GDM1 (cell line): ENCODE measurements at places on chromosomes 11 and 22.

- no peak for DNase-seq
Observed at GRCh38 chr11:69444381-69445130, 36.9 kb upstream of the LINC01488 start.

DNA sequence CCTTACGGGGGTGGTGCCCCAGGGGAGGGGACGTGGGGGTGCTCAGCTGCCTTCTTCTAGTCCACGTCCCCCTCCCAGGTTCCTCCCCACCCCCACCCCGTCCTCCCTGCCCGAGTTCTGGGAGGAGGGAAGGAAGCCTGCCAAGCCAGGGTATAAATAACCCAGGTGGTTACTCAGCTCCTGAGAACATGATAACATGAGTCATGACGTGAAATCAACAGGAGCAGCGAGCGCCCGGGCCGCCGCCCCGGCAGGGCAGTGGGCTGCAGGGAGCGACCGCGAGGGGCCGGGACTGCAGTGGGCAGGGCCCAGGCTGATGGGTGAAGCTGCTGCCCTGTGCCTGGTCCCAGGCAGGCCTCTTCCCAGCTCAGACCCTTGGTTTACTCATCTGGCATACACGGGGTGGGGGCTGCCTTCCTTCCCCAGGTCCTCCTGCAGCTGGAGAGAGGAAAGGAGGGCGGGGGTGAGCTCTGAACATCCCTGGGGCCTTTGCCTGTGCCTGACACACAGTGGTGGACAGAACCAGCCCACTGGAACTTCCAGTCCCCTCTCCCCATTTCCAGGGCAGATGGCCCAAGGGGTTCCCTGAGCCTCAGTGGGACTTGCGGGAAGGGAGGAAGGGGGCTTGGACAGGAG is 8.8 kb upstream of the PDGFB start:
- DNase-seq, result no peak

- DNase-seq, result no peak
Observed at GRCh38 chr22:17205432-17205831, 13.8 kb downstream of the ADA2 start.

DNA sequence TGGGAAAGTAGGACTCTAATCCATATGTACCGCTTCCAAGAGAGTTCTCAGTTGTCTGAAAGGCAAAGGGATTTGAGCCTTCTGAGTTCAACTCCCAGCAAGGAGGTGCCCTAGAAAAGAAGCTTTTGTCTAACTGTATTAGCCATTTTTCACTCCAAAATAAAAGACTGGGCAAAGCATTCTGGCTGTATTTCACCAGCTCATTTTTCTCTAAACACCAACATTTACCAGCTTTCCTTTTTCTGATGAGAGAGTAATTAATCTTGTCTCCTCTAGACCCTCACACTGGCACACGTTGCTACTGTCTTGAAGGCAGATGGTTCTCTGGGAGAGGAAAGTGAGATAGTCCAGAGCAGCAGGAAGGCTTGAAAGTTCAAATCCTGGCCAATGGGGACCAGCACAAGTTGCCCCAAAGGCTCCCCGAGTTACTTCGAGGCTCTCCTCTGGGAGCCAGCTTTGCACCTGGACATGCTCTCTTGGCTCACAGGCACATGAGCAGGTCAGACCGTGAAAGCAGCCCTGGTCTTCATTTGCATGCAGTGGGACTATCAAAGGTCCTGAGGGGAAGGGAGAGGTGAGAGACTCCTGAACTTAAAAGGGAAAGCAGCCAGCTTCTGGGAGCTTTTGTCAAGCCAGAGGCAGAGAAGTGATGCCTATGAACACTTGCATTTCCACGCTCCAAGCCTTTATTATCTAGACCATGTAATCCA is 100.0 kb downstream of the NTM start:
- DNase-seq, result no peak

DNA sequence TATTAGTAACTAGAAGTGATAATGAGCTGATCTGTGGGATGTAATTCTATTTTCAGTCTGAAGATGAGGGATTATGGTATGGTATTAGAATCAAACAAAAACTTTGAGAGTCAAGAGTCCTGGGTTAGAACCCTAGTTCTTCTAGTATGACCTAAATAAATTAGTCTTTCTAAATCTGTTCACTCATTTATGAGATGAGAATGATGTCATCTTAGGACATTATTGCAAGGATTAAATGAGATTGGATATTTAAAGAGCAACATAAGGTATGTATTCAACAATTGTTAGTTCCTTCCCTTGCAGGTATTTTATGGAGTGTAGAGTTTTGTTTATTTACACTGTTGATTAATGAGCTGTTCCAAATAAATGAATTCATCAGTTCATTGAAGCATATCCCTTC is 21.8 kb downstream of the EMSY start:
- DNase-seq, result no peak

DNA sequence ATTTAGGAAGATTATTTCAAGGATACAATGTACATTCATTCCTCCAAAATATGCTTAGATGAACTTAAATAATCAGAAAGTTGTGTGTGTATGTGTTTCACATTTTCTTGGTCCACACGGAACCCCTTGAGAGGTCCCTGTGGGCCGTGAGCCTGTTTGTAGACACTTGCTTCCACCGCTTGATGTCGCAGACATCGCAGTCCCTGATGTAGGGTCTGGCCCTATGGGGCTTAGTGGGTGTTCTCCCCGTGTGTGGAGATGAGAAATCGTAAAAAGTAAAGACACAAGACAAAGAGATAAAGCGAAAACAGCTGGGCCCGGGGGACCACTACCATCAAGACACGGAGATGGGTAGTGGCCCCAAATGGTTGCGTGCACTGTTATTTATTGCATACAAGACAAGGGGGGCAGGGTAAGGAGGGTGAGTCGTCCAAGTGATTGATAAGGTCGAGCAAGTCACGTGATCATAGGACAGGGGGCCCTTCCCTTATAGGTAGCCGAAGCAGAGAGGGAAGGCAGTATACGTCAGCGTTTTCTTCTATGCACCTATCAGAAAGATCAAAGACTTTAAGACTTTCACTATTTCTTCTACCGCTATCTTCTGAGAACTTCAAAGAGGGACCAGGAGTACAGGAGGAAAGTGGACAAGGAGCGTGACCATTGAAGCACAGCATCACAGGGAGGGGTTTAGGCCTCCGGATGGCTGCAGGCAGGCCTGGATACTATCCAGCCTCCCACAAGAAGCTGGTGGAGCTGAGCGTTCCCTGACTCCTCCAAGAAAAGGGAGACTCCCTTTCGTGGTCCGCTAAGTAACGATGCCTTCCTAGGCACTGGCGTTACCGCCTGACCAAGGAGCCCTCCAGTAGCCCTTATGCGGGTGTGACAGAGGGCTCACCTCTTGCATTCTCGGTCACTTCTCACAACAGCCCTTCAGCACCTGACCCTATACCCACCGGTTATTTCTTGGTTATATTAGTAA is 1.2 kb upstream of the APOBEC3C start:
- DNase-seq, result no peak

- DNase-seq, result no peak
Observed at GRCh38 chr11:68355471-68355870, 43.1 kb downstream of the LRP5 start.

DNA sequence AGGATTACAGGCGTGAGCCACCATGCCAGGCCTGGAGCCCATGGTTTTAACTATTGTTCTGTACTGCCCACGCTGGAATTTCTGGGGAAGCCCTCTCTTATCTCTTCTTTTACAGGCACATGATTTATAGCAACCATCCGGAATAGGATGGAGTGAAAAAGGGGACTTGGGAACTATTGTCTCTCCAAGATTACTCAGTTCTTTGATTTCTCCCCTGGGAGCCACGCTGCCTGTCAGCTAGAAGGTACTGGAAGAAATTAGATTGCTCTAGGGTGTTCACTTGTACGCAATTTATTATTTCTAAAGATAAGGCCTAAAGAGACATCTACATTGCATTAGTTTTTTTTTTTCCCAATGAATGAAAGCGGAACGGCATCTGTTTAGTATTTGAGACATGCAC is 65.6 kb upstream of the PTPRJ start:
- no peak for DNase-seq

DNA sequence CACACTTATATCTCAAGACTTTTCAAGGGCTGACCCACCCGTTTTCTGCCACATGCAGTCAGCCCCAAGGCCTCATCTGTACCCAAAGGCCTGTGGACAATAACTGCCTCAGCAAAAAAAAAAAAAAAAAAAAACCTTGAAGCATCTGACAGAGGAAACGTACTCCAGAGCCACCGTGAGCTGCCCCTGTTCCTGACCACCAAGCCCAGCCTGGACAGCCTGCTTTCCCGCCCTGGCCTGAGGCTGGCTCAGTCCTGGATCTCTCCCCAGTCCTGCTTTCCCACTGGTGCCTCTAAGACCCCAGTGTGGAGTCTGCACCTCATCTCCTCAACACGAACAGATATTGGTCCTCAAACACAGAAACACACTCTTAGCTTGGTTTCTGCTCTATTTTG is 66.5 kb downstream of the SLC35F2 start:
- no peak for DNase-seq

- DNase-seq, result no peak
Observed at GRCh38 chr22:38707346-38707745, 1.6 kb downstream of the GTPBP1 start.

- DNase-seq, result no peak
Observed at GRCh38 chr11:38839071-38839470, 2241.0 kb upstream of the RAG2 start.

- DNase-seq, result no peak
Observed at GRCh38 chr11:119816660-119817059, 87.7 kb upstream of the NECTIN1 start.

GRCh38 chr11:59943997-59944714 is 5.9 kb downstream of the OOSP1 start:
- DNase-seq, result no peak

DNA sequence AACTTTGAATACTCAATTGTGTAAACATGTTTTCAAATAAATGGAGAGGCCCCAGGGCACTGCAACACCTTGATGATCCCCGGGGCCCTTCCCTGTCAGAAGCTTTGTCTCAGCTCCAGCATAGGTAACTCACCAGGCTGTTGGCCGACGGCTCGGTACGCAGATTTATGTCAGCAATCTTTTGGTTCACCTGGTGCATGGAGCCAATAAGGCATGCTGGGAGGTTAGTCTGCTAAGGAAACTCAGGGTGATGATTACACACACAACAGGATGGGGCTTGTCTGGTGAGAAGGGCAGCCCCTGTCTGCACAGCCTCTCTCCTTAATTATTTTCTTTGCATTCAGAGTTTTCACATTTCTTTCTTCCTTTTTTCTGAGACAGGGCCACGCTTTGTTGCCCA is 10.8 kb downstream of the FAM227A start:
- no peak for DNase-seq

DNA sequence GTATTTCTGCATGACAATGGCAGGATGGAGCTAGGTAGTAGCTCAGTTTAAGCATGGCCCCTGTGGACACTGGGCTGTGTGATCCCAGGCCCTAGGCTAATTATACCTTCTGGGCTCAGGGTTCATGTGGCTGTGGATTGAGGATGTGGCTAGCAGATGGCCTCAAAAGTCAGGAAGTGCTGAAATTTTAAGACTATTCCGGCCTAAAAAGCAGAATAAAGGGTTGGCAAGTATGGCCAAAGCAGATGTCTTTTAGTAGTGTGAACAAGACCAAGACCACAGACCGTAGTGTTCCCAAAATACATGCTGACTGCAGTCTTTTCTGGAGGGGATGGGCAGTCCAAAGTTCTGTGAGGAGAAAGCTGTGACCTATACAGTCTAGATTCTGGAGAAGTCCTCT is 115.7 kb upstream of the RAG2 start:
- DNase-seq, result peak; percentile 78

GRCh38 chr11:120194166-120194565 is 16.7 kb upstream of the OAF start:
- DNase-seq, result no peak

GRCh38 chr11:1825039-1825740 is 9.6 kb upstream of the SYT8 start:
- no peak for DNase-seq

- no peak for DNase-seq
Observed at GRCh38 chr11:108887436-108888238, 222.8 kb downstream of the DDX10 start.

GRCh38 chr11:102546923-102547471 is 16.4 kb upstream of the MMP7 start:
- DNase-seq, result peak; percentile 56

DNA sequence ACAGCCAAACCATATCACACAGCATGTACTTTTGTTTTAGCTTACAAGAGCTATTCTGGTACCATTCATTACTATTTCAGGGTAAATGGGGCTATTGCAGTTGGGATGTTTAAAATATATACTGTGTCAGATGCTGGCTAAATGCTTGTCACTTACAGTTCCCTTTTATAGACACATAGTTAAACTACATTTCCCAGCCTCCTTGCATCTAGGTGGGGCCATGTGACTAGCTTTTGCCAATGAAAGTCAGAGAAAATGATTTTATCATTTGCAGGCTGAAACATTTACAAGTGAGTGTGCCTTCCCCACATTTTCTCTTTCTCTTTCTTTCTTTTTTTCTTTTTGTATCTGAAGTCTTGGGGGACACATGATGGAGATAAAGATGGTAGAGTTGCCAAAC is 7.8 kb upstream of the IFTAP start:
- DNase-seq, result no peak

GRCh38 chr11:17730608-17731462 is 3.7 kb upstream of the KCNC1 start:
- peak; percentile 23 for DNase-seq

DNA sequence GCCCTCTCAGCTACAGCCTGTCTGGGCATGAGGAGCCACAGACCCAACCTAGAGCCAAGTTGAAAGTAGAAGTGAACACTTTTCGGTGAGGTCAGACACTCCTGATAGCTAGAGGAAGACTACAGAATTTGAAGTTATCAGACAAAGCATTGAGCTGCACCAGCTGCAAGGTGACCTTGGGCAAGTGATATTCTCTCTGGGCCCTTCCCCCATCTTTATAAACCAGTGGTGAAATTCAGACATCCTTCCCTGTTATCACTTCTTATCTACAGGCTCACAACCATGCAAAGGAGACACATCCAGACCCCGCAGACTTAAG is 8.0 kb upstream of the PMM1 start:
- no peak for DNase-seq

DNA sequence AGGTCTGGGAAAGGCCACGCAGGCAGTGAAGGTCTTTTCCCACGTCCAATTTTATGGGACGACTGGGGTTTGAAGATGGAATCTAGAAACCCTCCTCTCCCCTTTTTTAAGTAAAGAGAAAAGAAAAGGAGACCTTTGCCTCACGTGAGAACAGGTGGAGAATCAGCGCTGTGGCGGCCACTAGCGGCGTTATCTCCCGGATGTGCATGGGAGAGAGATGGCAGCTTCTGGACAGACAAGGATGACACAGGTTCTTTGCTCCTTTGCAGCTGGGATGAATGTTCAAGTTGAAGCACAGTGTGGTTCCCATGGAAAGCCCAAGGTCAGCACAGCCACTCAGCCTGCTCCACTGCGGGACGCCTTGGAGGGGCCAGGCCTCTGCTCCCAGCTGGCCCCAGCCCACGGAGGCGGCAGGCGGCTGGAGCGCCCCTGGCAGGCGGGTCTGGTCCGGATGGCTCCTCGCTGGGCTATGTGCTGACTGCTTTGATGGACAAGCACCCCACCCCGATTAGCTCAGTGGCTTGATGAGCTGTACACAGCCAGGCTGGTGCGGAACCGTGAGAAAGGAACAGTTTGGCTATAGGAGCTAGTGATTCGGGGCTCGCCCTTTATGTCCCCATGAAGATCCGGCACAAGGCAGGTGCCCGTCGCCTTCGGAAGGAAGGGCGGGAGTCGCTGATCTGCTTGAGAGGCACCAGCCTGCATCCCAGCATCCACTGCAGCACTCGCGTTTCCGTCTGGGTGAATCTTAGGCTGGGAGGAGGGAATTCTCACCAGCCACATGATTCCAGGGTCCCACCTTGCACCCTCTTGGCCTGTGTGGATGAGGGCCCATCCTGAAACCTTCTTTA is 14.5 kb upstream of the BID start:
- no peak for DNase-seq

- no peak for DNase-seq
Observed at GRCh38 chr22:29328566-29329500, 13.3 kb upstream of the RASL10A start.
